ENCODE measurements at places on chromosomes 4 and X. TPM values are rescaled to one million over a fixed set of nuclear protein-coding genes. Genes with fewer than 3 reads are reported as not detected.
A peak's percentile ranks its signal among the peaks of the same experiment; 100 is the strongest.

GRCh38 chr4:53485658-53486040 is 105.6 kb downstream of the LNX1 start:
- no peak for DNase-seq

DNA sequence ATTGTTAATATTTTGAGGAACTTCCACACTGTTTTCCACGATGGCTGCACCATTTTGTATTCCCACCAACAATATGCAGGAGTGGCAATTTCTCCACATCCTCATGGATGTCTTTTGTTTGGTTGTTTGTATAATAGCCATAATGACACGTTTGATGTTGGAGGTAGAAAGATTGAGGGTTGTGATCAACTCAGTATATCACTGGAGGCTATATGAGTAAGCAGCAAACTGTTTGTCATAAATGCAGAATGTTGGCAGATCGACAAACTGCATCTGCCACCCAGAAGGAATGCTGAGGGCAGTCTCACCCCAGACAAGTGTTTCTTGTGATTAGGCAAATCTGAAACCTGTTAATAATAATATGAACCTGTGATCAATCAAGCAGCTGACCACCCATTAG is 243.9 kb upstream of the WDFY3 start:
- DNase-seq = peak; percentile 70

GRCh38 chr4:13524504-13525243 is 19.6 kb downstream of the NKX3-2 start:
- DNase-seq = no peak

GRCh38 chr4:88101165-88101564 is 57.3 kb downstream of the ABCG2 start:
- DNase-seq = no peak

DNA sequence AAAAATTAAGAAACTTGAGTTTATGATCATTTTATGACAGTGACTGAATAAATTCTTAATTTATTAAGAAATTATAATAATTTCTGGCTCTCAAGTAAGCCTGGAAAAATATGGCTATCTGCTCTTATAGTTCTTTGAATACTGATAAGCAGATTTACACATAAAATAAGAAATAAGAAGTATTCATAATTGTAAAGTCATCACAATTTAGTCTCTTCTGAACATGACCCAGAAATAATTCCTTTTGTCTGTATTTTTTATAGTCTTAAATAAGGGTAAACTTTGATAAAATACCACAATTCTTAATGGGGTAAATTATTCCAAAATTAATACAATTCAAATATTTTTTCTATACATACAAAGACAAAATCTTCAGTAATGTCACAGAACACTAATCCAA is 72.7 kb downstream of the ANKRD17 start:
- DNase-seq = no peak

DNA sequence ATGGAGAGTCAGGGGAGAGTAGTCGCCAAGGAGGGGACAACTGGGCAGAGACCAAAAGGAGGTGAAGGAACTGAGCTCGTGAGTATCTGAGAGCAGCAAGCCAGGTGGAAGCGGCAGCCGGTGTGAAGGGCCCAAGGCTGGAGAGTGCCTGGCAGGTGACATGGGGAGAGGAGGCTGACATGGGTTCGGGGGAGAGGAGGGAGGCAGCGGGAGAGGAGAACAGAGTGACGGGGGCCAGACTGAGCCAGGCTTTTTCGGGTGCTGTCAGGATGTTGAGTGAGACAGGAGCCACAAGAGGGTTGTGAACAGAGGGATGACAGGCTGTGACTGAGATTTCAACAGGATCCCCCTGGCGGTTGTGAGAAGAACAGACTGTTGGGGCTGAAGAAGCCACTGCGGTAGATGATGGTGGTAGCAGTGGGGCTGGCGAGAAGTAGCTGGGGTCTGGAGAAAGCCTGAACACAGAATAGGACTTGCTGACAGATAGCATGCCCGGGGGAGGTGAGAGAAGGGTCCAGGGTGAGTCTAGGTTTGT is 5.7 kb downstream of the ELK1 start:
- peak; percentile 28 for DNase-seq

DNA sequence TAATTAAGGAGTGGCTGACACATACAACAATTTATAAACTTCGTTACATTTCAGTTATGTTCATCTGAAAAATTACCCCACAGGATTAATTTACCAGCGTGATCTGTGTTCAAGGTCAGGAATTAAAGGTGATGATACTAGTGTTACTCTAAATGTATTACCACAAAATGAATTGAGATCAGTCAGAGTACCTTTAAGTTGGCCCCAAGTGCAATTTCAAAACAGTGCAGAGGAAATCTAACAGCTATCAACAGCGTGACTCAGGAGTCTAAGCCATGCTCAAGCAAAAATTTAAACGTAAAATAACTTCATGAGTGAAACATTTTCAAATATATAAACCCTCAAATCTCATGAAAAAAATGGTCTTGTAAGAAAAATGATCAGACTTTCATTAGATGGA is 18.7 kb downstream of the ANTXR2 start:
- DNase-seq = no peak

DNA sequence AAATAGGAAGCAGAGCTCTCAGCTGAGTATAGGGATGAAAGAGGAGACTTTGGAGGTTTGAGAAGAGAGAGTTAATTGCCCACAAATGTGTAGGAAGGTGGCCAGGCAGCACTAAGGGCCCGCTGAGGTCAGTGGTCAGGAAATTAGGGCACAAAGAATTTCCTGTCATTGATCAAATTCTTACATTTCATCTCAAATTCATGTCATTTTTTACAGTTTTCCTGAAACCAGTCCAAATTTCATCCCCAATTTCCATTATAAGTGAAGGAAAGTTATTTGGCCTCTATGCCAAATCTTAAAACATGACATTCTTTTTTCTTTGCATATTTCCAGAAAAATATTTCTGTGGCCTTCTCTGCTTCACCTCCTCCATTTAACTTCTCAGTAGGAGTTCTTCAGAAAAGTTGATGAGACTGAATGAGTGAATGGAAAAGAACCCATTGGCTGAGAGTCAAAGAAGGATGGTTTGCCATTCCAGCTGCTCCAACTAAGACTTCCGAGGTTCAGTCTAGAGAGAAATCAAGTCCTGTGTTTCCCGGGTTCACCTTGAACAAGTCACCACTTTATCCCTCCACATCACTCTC is 68.7 kb upstream of the SPRY1 start:
- DNase-seq = no peak

Gene KLB
- not detected for total RNA-seq

Gene TRPC5OS
- total RNA-seq = not detected

DNA sequence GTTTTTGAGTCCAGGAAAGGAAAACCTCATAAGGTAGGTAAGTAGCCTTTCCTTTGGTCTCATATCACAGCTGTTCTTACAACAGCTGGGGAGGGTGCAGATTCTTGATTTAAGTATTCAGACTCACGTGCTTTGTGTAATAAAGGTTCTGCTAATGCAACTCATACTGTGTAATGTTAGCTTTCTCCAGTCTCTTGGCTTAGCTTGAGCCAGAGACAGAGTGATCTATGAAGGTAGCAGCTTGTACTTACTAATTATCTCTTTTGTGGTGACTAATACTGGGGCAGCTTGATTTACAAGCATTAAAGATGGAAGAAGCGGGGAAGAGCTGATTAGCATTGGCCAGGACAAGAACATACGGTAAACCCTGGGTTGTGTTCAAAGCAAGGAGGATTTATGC is 80.3 kb downstream of the LNX1 start:
- DNase-seq = peak; percentile 66

Gene SASH3
- not detected for total RNA-seq

Gene HHIP
- total RNA-seq = 0.05 TPM

GRCh38 chr4:88613417-88613875 is 21.2 kb downstream of the HERC3 start:
- no peak for DNase-seq

Gene CRMP1
- total RNA-seq = 23.6 TPM

DNA sequence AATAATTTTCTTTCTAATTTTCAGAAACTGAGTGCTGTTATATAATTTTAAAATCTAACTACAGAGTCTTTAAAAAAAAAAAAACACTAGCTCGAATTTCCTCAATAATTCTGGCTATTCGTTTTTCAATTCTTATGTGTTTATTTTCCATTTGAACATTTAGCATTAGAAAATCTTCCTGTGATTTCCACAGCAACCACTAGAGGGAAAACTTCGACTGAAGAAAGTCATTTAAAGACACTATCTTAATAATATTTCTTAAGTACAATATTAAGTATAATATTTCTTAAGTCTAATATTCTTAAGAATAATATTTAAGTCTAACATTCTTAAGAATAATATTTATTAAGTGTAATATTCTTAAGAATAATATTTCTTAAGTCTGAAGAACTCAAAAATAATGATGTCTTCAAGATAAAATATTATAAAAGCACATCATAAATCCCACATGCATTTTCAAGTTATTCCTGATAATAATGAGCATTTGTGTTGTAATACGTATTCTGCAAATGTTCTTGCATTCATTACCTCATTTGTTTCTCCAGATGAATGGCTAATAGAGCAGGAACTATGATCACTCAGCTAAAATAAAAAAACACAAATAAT is 118.4 kb upstream of the WDR17 start:
- peak; percentile 64 for DNase-seq

DNA sequence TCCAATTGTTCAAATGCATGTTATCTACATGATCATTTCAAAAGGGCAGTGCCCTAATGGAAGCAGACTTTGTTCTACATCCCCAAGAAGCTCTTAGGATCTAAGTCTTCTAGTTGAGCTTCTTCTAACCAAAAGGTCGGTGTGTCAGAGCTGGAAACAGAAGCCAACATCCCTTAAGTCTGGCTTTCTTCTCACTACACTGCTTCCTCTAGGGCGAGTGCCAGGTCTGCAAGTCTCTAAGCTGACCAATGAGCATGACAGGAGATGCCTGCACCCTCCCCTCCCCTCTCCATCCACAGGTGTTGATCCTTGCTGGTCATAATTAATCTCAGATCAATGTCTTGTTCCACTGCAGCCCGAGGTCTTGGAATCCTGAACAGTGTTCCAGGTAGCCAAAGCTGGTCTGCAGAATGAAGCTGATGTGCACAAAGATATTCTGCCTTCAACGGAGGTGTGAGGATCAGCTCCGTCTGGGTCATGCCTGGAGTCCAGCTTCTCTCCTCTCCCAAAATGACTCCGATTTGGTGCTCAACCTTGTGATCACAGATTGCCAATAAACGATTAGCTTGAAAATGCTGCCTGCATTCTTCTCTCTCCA is 44.1 kb downstream of the WDR1 start:
- no peak for DNase-seq

Gene ATP10D
- total RNA-seq = 35.9 TPM

GRCh38 chrX:96474029-96474740 is 210.5 kb upstream of the DIAPH2 start:
- DNase-seq = no peak

GRCh38 chr4:2407991-2408342 is 10.5 kb downstream of the ZFYVE28 start:
- no peak for DNase-seq

DNA sequence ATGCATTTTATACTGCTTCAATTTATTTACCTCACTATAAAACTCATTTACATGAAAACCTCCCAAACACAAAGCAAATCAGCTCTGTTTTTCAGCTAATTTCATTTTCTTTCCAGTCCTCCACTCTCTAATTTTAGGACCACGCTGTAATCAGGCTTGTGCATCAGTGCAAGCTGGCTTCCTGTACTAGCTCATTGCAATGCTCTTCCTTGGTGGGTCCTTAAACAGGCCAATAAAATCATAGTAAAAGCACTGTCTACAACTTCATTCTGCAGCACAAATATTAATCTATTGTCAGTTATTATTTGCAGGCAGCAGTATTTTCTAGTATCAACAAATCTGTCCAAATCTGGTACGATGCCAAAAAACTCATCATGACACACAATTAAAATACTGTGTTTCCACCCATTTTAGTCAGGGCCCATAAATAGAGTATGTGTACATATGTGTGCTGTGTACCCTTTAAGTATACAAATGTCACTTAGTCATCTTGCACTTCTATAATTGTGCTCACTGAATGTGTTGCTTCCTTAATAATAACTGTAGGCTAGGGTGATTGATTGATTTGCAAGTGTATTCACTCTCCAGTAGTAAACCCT is 178.2 kb upstream of the HCCS start:
- DNase-seq = no peak

- DNase-seq = no peak
These were observed 83.1 kb downstream of the MID1 start for GRCh38 chrX:10537308-10537707.

DNA sequence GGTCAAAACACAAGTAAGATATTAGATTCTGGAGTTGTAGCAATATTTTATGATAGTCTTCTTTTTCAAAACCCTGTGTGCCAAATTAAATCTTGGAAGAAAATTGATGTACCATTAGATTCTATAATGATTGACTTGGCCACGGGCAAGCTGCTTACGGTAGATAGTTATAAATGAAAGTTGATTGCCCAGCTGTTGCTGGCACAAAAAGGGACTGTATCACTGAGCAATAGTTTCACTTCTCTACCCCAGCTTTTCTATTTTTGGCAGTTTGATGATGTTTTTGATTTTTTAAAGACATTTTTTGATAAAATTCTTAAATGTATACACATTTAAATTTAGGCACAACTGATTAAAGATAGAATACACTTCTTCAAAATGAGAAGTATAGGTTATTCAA is 333.3 kb downstream of the TRAM1L1 start:
- no peak for DNase-seq

DNA sequence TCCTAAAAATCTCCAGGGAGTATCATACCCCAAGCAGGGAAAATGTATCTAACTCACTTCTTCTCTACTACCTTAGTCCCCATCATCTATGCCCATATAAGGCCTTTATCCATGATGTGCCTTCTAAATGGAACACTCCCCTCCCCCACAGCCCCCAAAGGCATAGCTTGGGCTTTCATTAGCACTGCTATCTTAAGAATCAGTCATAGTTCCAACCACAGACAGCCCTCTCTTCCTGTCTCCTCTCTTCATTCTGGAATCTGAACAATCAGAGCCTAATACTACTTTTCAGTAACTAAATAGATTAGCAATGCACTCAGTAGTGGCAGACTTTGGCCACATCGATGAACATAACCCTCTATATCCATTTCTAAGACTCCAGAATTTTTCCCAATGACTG is 313.2 kb upstream of the DKK2 start:
- peak; percentile 53 for DNase-seq

Gene H2BW2
- not detected for total RNA-seq

DNA sequence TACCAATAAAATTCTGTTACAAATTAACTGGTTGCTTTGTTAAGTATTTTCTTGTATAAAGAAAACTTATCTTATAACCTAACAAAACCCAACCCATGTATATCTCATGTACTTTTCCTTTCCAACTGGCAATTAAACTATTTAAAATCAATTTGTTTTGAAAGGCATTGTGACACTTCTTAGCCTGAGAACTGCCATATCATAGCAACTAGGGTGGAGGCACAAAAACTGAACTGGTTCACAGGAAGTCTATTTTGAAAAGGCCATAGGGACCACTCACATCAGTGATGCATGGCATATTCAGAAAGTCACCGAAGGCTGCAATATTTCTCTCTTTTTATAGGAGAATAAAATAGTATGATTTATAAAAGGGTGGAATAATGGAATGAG is 40.5 kb upstream of the ARSJ start:
- DNase-seq = no peak

All from myocyte (in vitro differentiated cells).